ENCODE measurements at places on chromosomes 12 and 14.

- no peak for DNase-seq
These were observed 19.5 kb downstream of the TAMALIN start for GRCh38 chr12:52026263-52026662.

DNA sequence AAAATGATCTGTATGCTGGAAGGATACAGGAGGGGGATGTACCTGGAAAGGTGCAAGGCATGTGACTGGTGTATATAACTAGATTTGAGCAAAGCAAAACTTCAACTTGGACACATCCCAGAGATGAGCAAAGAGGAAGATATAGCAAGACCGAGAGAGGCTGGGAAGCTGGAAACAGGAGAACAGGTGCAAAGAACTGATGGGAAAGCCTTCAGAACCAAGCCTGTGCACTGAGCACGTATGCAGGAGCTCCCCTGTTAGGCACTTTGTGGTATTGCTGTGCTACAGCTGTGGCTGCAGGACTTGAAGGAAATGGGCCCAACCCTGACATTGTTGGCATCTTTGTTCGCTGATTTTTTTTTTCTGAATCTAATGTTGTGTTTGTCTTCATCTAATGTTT lies 120.7 kb upstream of the PWP1 start:
- DNase-seq, result no peak

GRCh38 chr14:60768602-60769001 lies 34.0 kb downstream of the MNAT1 start:
- no peak for DNase-seq

DNA sequence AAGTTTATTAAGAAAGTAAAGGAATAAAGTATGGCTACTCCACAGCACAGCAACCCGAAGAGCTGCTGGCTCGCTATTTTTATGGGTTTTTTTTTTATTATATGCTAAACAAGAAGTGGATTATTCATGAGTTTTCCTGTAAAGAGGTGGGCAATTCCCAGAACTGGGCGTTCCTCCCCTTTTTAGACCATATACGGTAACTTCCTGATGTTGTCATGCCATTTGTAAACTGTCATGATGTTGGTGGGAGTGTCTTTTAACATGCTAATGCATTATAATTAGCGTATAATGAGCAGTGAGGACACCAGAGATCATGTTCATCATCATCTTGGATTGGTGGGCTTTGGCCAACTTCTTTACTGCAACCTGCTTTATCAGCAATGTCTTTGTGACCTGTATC lies 372.5 kb downstream of the ZFP36L1 start:
- no peak for DNase-seq

DNA sequence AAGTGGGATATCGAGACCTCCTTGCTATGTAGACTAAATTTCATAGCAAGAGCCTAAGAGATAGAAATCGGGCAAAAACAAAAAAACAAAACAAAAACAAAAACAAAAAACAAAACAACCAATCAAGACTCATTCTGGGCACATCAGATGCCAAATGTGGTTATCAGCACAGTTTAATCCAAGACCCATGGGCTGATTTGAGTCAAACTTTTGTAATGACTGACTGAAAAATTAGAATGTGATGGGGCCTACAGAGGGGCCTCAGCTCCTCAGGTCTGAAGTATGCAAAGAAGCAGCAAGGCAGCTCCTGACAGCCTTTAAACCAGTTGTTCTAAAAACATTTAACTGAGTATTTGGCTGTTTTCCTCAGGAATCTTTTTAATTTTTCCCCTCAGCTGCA lies 49.3 kb downstream of the SLC4A8 start:
- no peak for DNase-seq

DNA sequence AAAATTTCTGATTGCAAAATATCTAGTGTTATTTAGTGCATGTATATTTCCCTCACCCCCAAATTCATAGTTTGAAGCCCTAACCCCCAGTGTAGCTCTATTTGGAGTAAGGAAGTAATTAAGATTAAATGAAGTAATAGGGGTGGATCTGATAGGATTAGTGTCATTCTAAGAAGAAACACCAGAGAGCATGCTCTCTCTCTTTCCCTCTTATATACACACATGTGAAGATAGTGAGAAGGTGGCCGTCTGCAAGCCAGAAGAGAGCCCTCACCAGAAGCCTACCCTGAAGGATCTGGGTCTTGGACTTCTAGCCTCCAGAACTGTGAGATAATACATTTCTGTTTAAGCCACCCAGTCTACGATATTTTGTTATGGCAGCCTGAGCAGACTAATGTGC lies 120.3 kb downstream of the TMEM30B start:
- DNase-seq, result no peak

GRCh38 chr12:213527-213932 lies 427 bp downstream of the SLC6A12 start:
- no peak for DNase-seq
